Stimulated activated CD8-positive, alpha-beta memory T cell treated with anti-CD3 and anti-CD28 coated beads, Interleukin-15, amount 100 ng/mL, for 4 hours (primary cell): ENCODE measurements at places on chromosomes 5 and 9.

- DNase-seq, result no peak
Measured at GRCh38 chr5:31231177-31231838, 37.8 kb downstream of the CDH6 start.

- no peak for DNase-seq
Measured at GRCh38 chr9:134592018-134592818, 49.4 kb upstream of the COL5A1 start.

GRCh38 chr5:174589599-174589998, 134.8 kb upstream of the MSX2 start:
- DNase-seq, result no peak

GRCh38 chr5:19172926-19173470, 815.0 kb downstream of the CDH18 start:
- no peak for DNase-seq

- no peak for DNase-seq
Measured at GRCh38 chr5:163916861-163917260, 411.4 kb downstream of the MAT2B start.

DNA sequence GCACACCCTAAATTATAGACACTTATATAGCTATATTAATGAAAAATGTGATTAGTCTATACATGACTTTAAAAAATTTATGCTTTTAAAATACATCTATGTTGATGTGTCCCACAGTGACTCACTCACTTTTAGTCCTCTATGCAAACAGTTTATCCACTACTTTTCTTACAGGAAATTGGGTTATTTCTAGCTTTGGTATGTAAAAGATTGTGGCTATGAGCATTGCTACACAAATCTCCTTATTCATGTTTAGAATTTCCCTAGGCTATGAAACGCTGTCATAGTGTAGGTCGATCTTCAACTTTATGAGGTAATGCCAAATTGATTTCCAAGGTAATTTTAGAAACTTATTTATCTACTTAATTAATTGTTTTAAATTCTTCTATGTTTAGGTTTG, 687.4 kb downstream of the PRR16 start:
- no peak for DNase-seq

DNA sequence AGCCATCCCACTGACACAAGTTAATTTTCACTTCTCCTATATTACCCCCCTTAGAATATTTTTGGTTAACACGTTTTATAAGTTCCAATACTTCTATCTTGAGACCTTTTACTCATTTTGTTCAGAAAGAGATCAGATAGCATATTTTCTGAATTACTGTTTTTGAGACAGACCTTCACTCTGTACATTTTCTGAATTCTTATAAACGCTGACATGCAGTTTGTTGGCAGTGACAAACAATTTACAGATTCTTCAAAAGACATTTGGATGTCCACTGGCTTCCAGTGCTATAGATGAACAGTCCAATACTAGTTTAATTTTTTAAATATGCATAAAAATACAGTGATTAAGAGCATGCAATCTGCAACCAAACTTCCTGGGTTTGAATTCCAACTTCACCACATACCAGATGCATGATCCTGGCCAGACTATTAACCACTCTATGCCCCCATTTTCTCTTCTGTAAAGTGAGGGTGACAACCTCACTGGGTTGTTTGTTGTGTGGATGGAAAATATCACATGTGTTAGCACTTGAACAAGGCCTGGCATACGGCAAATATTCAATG, 142.1 kb downstream of the AGTPBP1 start:
- no peak for DNase-seq

DNA sequence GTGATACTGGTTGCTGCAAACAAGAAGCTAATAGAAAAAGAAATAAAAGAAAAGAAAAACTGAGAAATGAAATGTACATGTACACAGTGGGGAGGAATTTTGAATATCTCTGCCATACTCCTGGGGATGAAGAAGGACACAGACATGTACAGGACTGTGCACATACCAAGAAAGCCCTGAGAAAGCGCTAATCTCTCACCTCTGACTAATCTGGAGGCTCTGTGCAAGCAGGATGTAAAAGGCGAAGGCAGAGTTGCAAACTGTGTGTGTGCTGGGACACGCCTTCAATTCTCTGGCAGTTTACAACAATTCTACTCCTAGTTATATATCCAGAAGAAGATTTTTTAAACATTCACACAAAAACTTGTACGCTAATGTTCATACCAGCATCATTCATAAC, 211.4 kb downstream of the KIAA0825 start:
- no peak for DNase-seq

DNA sequence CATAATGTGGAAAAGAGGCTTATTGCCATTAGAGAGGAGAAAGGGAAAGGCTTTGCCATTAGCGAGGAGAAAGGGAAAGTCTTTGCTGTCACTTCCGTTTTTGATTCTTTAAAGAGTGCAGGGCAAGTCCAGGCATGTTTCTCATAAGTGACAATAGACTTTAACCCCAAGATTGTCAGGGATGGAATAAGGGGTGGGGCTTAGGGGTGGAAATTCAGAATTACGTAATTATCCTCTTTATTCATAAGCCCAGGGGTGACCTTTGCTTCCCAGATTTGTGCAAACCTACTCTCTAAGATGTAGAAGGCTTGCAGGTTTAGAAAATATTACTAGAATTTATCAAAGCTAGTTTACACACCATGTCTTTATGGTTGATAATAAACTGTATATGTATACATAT, 2.3 kb upstream of the PLK2 start:
- DNase-seq, result no peak

DNA sequence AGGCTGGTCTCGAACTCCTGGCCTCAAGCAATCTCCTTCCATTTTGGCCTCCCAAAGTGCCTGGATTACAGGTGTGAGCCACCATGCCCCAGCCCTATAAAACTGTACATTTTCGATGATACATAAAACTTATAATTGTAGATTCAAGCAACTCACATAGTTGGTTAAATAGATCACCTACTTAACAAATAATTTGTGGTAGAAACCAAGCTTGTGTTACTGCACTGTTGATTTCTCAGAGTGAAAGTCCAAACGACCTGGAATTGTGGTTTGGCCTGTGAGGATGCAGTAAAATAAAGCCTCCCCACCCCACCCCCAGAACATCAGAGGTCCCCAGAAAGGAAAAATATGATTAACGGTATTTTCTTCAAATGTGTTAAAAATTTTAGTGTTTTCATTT, 92.7 kb downstream of the TRIO start:
- no peak for DNase-seq

DNA sequence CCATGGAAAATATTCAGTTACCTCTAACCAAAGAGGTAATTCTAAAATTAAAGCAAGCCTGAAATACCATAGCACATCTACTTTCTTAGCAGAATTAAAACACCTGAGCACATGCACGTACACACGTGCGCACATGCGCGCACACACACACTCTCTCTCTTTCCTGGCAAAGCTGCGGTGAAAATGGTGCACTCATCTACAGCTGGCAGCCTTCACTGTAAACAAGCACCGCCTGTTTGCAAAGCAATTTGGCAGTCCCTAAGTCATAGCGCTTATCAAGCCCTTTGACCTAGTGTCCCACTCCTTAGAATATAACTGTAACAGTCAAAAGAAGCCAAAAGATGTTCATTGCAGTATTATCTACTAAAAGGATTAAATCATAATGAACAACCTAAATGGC, 278.7 kb downstream of the DENND1A start:
- no peak for DNase-seq

DNA sequence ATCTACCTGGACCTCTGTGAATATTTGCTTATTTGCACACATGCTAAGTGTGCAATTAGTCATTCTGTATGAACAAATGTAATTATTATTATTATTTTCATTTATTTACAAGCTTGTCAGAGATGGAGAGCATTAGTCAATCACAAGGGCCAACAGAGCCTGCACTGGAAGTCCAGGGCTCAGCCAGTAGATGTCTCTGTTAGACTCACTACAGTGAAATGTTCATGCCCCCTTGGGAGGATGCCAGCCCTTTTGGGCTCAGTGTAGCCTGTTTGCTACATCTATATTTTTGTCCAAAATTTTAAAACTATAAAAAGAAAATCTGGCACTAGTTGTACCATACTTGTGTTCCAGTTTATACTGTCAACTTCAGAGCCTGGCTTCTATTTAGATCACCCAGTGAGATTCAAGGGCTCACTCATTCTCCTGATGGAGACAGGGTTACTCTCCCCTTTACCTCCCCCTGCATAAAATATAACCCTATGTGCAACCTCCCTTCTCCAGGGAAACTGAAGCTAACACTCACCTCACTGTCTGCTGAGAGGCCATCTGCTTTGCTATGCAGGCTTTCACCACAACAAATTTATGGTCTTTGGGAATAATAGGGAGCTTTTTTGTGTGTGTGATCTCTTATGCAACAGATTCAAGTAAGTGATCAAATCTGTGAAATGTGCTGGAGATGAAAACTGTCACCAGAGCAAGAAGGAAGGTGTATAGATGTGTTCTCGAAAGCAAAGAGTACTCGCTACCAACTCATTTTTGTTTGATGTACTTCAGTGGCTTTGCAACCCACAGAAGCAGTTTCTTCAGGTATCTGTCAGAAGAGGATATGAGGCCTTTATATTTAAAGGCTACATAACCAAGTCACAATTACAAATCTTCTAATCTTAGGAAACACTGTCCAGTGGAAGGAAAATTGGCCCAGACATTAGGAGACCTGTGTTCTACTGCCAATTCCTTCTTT, 99.9 kb upstream of the TLE4 start:
- no peak for DNase-seq

DNA sequence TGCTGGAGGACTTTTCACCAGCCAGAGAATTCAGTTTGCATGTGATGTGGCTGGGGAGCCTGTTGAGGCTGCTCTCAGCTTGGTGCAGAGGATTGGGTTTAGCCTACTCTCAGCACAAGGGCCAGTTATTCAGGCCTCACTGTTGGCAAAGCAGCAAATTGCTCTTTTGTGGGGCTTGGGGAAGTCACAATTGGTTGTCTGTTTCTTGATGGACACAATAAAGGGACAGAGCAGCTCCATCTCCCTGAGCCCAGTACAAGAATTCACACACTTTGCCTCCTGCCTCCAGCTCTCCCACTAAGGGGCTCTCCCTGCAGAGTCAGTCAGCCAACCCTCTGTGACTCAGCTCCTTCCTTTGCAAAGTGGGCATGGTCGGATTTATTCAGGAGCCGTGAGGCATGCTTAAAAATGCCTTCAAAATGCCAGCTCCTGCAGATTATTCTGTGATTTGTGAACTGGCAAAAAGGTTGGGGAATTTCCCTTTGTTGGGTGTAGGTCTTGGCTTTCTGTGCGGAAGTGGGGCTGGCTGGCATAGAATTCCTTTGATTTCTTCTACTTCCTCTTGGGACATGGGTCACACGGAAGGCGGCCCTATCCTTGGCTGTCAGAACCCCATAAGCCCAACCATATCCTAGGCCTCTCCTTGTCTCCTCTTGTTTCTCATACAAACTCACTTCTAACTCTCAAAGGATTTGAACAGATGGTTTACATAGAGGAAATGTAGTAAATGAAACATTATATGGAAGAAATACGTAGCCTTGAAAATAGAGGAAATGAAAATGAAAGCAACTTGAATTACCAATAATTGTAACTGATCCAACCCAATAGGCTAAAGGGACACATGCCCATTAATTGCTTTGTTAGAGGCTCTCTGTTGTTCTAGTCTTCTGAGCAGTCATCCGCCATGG, 118.7 kb upstream of the CD180 start:
- no peak for DNase-seq

- no peak for DNase-seq
Measured at GRCh38 chr5:178383919-178384815, 151.6 kb upstream of the PHYKPL start.

DNA sequence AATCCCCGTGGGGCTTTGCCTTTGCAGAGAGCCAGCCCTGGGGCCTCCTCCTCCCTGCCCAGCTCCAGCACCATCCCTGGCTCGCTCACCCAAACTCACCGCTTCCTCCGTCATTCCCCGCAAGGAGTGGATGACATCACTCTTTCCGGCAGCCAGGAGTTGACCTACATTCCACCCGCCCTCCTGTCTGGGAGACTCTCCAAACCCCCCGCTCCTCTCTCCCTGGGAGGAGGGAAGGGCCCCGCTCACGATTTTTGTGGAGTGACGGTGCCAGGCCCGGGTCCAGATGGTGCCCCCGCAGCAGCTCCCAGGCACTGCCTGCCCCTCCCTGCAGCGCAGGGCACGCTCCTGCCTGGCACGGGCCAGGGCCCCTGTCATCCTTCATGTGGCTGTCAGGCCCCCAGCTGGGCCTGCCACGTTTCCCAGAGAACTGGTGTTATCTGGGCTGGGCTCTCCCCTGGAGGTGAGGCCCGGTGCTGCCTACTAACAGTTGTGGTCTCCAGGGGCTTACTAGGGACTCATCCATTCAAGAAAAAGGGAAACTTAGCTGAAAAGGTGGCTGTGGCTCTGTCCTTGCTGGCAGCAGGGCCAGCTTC, 52.3 kb downstream of the NTNG2 start:
- DNase-seq, result no peak

GRCh38 chr5:35182910-35183535, 47.3 kb downstream of the PRLR start:
- DNase-seq, result no peak

- no peak for DNase-seq
Measured at GRCh38 chr9:129206905-129207304, 28.8 kb upstream of the IER5L start.

DNA sequence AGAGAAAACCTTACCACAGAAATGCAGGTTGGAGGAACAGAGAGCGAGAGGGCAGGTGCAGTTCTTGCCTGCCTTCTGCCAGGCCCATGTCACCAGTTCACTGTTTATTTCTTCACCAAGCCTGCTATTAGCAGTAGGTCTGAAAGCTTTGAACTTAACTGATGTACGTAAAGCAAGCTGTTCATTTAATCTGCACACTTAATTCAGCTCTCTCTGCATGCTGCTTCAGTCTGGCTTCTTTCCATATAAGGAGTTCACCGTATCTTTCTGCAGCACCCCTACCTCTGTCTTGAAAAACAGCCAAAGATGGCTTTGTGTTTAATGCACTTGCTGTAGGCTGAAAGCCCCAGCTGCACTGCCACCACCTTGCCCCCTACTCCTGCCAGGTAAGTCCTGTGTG, 205.1 kb downstream of the RAB3C start:
- DNase-seq, result no peak

DNA sequence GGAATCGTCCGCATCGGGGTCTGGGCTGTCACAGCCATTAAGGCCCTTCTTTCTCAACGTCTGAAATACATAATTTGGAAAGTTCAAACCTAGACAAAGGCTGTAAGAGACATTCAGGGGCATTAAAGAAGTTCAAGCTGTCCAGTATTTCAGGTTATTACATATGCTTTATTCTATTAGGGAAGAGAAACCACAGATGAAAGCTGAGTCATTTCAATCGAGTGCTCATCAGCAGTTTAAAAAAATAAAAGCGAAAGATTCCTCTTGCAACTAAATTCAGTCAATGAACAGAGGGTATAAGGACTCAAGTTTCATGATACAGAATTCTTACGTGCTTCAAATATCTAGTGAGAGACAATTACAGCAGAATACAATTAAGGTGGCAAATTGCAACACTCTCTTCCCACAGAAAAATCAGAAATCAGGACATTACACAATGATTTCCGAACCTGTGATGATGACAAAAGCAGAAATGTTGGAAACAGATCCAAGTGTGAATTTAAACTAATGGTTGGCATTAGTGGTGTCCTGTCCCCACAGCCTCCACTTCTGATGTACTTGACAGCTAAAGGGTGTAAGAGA, 121.6 kb downstream of the MEF2C start:
- no peak for DNase-seq
